ENCODE measurements at places on chromosomes 12 and 14.

- H3K27ac ChIP-seq = no peak overlapping the region
- no peak overlapping the region for H3K4me3 ChIP-seq
- no peak for DNase-seq
These were observed 33.9 kb downstream of the BHLHE41 start for GRCh38 chr12:26090836-26091510.

DNA sequence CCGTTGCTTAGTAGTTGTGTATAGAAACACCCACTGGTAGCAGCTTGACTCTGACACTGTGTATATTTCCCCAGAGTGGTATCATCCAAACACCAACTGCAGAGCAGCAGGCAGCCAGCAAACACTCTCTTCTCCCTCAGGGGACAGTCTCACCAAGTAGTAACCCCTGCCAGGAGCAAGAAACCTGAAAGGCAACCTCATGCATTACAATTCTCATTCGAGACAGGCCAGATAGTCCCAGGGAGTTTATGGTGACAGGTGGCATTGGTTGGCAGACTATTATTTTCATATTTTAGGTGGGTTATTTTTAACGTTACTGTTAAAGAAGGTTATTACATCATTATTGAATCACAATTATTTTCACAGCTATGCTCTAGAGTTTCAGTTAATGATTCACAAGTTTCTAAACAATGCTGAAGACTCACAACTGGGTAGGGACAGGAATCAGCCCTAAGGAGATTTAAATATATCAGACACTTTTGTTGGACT lies 222.8 kb downstream of the EGLN3 start:
- no peak overlapping the region for H3K27ac ChIP-seq
- no peaks in the 10 kb centered on the region for H3K36me3 ChIP-seq
- no peak for DNase-seq
- no peaks in the 10 kb centered on the region for H3K4me1 ChIP-seq
- H3K4me3 ChIP-seq = no peak overlapping the region

GRCh38 chr12:4769073-4769472 lies 48.9 kb downstream of the GALNT8 start:
- no peaks in the 10 kb centered on the region for H3K36me3 ChIP-seq
- H3K4me3 ChIP-seq = no peak overlapping the region
- H3K27ac ChIP-seq = peak overlapping the region; percentile 21
- no peaks in the 10 kb centered on the region for H3K4me1 ChIP-seq
- H3K27me3 ChIP-seq = no peaks in the 10 kb centered on the region
- DNase-seq = no peak

DNA sequence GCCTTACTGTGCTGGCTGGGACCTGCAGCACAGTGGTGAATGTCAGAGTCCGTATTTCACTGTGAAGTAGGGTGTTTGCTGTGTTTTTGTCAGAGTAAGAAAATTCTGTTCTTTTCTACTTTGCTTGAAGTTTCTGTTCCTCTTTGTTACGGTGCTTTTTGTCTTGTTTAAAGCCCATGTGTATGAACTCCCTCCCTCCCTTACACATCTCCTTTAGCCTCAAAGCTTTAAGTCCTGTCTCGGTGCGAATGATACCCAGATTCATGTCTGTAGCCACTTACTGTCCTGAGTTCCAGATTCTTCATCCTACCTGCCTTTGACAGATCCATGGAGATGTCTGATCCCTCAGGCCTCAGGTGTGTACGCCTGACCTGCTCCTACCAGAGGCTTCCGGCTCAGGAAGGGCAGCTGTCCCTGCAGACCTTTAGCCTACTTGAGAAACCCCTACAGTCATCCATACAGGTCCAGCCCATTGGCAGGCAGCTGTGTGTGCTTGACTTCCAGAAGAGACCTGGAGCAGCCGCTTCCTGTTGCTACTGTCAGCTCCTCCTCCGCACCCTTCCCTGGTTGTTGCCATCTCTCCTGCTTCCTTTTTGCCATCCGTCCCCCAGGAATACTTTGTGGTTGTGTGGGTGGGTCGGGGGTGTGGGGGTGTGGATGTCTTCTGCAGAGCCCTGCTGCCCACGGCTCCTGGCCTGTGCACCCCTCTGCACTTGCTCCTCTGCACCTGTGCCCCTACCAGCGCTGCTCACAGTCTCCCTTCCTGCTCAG lies 72.9 kb downstream of the DDX51 start:
- H3K27me3 ChIP-seq = no peaks in the 10 kb centered on the region
- H3K27ac ChIP-seq = no peak overlapping the region
- no peaks in the 10 kb centered on the region for H3K4me1 ChIP-seq
- H3K36me3 ChIP-seq = peaks cover 99% of the 10 kb centered on the region
- no peak for DNase-seq

DNA sequence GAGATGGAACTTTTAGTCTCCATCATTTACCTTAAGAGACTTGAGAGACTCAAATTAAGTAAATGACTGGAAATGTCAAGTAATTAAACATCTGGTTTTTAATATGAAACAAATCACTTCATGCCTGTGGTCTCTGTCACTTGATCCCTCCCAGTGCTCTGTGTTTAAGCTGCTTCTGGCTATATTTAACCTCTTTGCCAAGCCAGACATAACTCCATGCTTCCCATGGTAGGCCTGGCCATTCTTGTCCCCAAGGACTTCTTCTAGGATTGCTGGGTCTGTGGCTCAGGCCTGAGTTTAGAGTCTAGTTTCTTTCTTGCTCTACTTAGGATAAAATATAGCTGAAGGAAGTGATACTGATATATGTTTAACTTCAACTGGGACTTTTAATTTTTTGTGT lies 1013.6 kb downstream of the FLRT2 start:
- H3K27me3 ChIP-seq = no peaks in the 10 kb centered on the region
- no peak overlapping the region for H3K4me3 ChIP-seq
- no peak overlapping the region for H3K27ac ChIP-seq
- H3K36me3 ChIP-seq = no peaks in the 10 kb centered on the region
- DNase-seq = no peak
- H3K4me1 ChIP-seq = no peaks in the 10 kb centered on the region

DNA sequence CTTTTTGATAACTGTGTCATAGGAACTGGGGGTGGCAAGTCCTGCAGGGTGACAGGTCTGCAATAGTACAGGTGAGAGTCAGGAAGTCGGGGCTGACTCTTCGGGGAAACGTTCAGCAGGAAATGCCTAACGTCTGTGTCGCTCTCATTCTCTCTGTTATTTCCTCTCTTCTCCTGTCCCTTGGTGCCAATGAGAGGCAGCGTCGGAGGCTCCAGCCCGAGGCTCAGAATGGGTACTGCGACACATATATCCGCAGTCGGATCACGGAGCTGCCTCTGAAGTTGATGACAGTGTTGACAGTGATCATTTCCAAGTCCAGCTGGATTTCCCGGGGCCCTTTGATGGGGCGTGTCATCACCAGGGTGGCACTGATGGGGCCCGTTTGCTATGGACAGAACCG lies 2.7 kb upstream of the TC2N start:
- no peaks in the 10 kb centered on the region for H3K27me3 ChIP-seq
- DNase-seq = no peak
- H3K4me3 ChIP-seq = no peak overlapping the region
- H3K36me3 ChIP-seq = peaks cover 54% of the 10 kb centered on the region
- no peak overlapping the region for H3K27ac ChIP-seq

DNA sequence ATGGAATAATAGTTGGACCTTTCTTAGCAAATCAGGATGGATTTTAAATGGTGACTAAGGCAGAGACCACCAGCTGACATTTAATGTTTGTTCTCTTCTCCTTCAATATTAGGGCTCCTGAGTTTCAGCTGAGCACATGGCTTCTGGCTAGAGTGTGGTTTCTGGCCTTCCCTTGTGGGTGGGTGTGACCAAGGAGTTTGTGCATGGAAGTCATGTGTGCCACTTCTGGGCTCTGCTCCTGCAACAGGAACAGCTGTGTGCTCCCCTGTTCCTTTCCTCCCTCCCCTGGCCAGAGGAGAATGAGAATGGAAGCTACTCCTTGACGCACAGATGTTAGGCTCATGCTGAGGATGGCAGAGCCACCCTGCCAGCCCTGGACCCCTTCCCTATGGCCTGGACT lies 44.2 kb downstream of the CCDC175 start:
- no peak overlapping the region for H3K4me3 ChIP-seq
- H3K4me1 ChIP-seq = no peaks in the 10 kb centered on the region
- no peaks in the 10 kb centered on the region for H3K36me3 ChIP-seq

DNA sequence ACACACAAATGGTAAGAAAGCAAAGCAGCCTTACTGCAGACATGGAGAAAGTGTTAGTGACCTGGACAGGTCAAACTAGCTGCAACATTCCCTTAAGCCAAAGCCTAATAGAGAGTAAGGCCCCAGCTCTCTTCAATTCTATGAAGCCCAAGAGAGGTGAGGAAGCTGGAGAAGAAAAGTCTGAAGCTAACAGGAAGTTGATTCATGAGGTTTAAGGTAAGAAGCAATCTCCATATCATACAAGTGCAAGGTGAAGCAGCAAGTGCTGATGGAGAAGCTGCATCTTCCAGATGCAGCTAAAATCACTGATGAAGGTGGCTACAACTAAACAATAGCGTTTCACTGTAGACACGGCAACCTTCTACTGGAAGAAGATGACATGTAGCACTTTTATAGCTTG lies 53.5 kb downstream of the PPP1R12A start:
- H3K4me3 ChIP-seq = no peak overlapping the region
- no peaks in the 10 kb centered on the region for H3K27me3 ChIP-seq
- H3K27ac ChIP-seq = peak overlapping the region; percentile 25
- H3K36me3 ChIP-seq = no peaks in the 10 kb centered on the region
- H3K4me1 ChIP-seq = peaks cover 97% of the 10 kb centered on the region

- no peak for DNase-seq
- H3K27ac ChIP-seq = peak overlapping the region; percentile 87
- H3K36me3 ChIP-seq = no peaks in the 10 kb centered on the region
- H3K4me3 ChIP-seq = no peak overlapping the region
- no peaks in the 10 kb centered on the region for H3K27me3 ChIP-seq
These were observed 16.4 kb downstream of the ANO6 start for GRCh38 chr12:45232146-45232755.

- peaks cover 11% of the 10 kb centered on the region for H3K4me1 ChIP-seq
- no peaks in the 10 kb centered on the region for H3K27me3 ChIP-seq
- no peak overlapping the region for H3K4me3 ChIP-seq
- no peak for DNase-seq
- no peaks in the 10 kb centered on the region for H3K36me3 ChIP-seq
These were observed 116.9 kb downstream of the DUSP6 start for GRCh38 chr12:89235189-89235993.

GRCh38 chr12:1766110-1766509 lies 54.3 kb upstream of the LRTM2 start:
- DNase-seq = no peak
- H3K4me3 ChIP-seq = no peak overlapping the region
- no peaks in the 10 kb centered on the region for H3K27me3 ChIP-seq
- H3K36me3 ChIP-seq = no peaks in the 10 kb centered on the region

GRCh38 chr14:85731186-85731585 lies 201.2 kb downstream of the FLRT2 start:
- H3K4me3 ChIP-seq = no peak overlapping the region
- no peak for DNase-seq
- H3K27me3 ChIP-seq = no peaks in the 10 kb centered on the region
- H3K4me1 ChIP-seq = no peaks in the 10 kb centered on the region

- no peak for DNase-seq
- no peak overlapping the region for H3K4me3 ChIP-seq
- H3K27me3 ChIP-seq = no peaks in the 10 kb centered on the region
- H3K4me1 ChIP-seq = peaks cover 5% of the 10 kb centered on the region
These were observed 228.0 kb upstream of the RGS6 start for GRCh38 chr14:71704210-71704609.

GRCh38 chr12:50257236-50258166 lies 25.8 kb downstream of the LIMA1 start:
- H3K27me3 ChIP-seq = no peaks in the 10 kb centered on the region
- no peaks in the 10 kb centered on the region for H3K36me3 ChIP-seq
- no peak overlapping the region for H3K4me3 ChIP-seq
- DNase-seq = peak; percentile 57
- peak overlapping the region; percentile 65 for H3K27ac ChIP-seq
- peaks cover 36% of the 10 kb centered on the region for H3K4me1 ChIP-seq

GRCh38 chr12:5716976-5717375 lies 228.1 kb downstream of the ANO2 start:
- DNase-seq = no peak
- H3K27me3 ChIP-seq = no peaks in the 10 kb centered on the region
- peaks cover 23% of the 10 kb centered on the region for H3K4me1 ChIP-seq
- no peak overlapping the region for H3K27ac ChIP-seq
- H3K36me3 ChIP-seq = no peaks in the 10 kb centered on the region

DNA sequence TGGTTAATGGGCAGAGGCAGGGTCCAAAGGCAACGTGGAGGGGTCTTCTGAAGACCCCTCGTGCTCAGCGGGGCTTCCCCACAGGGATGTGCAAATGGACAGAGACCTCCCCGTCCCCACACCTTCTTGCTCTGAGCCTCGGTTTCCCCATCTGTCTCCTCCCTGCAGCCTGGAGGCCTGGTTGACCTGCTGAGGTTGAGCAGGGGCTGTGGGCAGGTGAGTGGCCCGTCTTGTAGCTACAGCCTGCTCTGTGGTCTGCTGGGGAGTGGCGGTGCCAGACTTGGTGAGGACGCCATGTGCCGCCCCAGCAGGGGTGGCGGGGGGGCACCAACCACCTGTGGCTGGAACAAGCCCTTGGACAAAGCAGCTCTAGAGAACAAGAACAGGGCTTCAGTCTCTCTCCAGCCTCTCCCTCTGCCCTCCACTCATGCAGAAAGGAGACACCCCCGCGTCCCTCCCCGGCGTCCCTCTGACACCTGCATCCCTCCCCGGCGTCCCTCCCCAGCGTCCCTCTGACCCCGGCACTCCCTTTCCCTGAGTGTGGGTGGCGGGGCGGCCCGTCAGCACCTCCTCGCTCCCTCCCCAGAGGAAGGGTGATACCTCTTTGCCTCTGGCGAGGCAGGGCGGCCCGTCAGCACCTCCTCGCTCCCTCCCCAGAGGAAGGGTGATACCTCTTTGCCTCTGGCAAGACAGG lies 83.7 kb downstream of the NOC4L start:
- H3K27me3 ChIP-seq = peaks cover 63% of the 10 kb centered on the region
- no peaks in the 10 kb centered on the region for H3K36me3 ChIP-seq
- H3K4me1 ChIP-seq = no peaks in the 10 kb centered on the region
- no peak overlapping the region for H3K27ac ChIP-seq
- peak; percentile 61 for DNase-seq

DNA sequence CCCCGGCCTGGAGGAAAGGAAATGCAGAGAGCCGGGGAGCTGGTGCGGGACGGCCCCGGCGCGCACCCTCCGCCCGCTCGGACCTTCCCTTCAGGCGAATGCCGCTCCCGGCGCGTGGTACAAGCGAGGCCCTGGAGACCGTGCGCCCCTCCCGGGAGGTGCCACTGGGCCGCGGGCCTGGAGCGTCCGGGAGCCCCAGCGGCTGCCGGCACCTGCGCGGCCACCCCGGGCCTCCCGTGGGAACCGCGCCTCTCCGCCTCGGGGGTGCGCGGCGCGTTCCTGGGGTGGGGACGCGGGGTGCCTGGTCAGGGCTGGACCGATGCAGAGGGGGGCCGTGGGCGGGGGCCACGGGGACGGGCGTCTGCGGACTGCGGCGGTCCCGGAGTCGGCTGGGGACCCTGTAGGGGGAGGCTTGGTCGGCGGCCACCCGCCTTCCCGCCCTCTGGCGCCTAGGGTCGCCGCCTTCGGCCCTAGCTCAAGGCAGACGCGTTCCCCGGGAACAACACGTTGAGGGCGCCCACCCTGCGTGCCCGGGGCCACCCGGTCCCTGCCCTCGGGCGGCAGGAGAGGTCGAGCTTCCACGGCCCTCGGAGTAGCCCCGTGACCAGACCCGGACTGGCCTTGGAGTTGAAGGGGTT lies 599 bp downstream of the PAPLN start:
- peak overlapping the region; percentile 42 for H3K4me3 ChIP-seq
- DNase-seq = peak; percentile 19
- no peaks in the 10 kb centered on the region for H3K4me1 ChIP-seq
- no peak overlapping the region for H3K27ac ChIP-seq
- no peaks in the 10 kb centered on the region for H3K36me3 ChIP-seq

- no peaks in the 10 kb centered on the region for H3K27me3 ChIP-seq
- H3K4me3 ChIP-seq = no peak overlapping the region
- DNase-seq = no peak
- H3K4me1 ChIP-seq = no peaks in the 10 kb centered on the region
- peaks cover 19% of the 10 kb centered on the region for H3K36me3 ChIP-seq
These were observed 1.7 kb upstream of the SLC38A2 start for GRCh38 chr12:46374310-46374709.
